ENCODE measurements at places on chromosomes 6 and 20.

DNA sequence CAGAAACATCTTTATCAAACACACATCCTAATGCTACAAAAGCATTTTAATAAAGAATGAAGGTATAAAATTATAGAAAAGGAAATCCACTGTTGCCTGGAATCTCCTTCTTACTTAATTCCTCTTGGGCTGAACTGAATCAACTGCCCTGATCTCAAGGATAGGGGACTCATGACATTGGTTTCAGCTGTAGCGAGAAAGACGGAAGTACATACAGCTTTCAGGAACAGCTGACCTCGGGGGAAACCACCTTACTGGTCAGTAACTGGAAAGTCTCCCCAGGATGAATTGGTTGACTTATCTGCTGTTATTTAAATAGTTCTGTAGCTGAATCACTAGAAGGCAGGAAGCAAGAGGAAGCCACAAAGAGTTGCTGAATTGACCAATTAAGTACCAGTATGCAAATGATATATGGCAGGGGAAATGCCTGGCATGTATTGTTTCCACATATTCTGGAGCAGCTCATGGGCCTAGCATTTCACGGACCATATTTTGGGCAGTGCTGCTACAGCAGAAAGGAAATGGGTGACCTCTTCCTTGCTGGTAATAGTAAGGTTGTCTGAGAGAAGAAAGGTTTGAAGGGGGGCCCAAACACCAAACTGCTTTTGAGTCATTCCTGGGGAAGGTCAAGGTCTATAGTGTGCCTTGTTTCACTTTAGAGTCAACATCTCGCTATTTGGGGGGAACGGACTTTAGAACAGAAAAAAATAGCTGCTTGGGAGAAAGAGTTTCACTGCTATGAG is 43.7 kb upstream of the MAP7 start:
- no peak for DNase-seq

- no peak for DNase-seq
Measured at GRCh38 chr6:140844167-140844566, 1288.6 kb upstream of the GJE1 start.

GRCh38 chr6:133894795-133895358 is 6.0 kb downstream of the TCF21 start:
- no peak for DNase-seq

- no peak for DNase-seq
Measured at GRCh38 chr20:39553120-39553519, 591.0 kb downstream of the DHX35 start.

GRCh38 chr6:99608059-99608885 is 1.6 kb downstream of the PRDM13 start:
- DNase-seq = no peak

- no peak for DNase-seq
Measured at GRCh38 chr20:33789109-33789857, 21.9 kb upstream of the CHMP4B start.

DNA sequence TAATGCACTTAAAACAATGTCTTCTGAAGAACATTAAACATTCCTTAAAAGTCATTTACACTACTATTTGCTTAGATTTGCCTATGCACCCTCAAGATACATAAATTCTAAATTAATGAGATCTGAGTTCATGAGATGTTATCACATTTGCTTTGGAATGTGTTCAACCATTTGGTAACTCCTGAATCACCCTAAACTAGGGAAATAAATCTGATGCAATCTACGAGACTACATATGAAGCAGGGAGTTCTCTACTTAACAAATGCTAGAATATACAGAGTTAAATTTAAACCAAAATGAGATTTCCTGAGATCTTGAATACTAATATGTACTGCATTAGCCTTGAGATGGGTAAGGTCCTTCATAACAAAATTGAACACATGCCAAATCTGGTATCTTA is 170.1 kb downstream of the CLIC5 start:
- DNase-seq = no peak

DNA sequence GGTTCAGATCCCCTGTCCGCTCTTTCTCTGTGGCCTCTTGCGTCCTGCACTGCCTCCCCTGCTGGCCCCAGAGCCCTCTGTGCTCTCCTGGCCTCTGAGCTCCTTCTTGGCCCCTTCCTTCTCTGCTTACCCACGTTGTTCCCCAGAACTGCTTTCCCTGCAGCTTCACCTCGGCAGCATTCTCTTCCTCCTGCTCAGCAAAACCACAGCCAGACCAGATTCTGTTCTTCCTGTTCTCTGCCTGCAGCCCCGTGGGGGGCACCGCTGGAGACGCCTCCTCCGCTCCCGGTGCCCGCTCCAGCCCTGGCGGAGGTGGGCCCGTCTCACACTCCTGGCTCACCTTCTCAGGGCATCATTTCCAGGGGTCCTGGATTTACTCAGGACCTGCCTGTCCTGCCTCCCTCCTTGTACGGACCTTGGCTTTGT is 59.7 kb downstream of the TCP11 start:
- no peak for DNase-seq

- DNase-seq = peak; percentile 90
Measured at GRCh38 chr6:28896505-28897368, 27.0 kb downstream of the TRIM27 start.

GRCh38 chr6:44052419-44053023 is 74.7 kb downstream of the MRPL14 start:
- DNase-seq = no peak

GRCh38 chr20:62269871-62270270 is 31.6 kb downstream of the OSBPL2 start:
- no peak for DNase-seq

DNA sequence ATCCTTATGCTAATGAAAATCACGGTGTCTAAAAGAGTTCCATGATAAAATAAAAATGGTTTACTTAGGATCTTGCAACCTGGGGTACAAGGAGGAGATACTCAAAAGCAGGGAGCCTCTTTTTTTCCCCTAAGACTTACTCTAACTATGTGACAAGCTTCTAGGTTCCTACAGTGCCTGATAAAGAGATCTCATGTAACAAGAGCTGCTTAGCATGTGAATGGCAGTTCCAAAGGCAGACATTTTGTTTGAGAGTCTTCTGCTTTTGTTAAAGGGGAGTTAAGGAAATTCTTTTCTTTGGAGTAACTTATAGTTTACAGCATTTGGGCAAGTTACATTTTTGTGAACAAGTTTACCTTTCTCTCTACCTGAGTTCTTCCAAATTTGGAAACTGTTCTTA is 945.8 kb upstream of the ADGRB3 start:
- DNase-seq = no peak

DNA sequence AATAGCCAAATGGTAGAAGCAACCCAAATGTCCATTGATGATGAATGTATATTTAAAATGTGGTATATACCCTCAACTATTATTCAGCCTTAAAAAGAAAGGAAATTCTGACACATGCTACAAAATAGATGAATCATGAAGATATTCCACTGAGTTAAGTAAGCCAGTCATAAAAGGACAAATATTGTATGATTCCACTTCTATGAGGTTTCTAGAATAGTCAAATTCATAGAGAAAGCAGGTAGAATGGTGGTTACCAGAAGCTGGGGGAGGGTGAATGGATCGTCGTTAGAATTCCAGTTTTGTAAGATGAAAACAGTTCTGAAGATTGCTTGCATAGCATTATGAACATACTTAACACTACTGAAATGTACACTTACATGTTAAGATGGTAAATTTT is 214.3 kb upstream of the MYLIP start:
- no peak for DNase-seq

DNA sequence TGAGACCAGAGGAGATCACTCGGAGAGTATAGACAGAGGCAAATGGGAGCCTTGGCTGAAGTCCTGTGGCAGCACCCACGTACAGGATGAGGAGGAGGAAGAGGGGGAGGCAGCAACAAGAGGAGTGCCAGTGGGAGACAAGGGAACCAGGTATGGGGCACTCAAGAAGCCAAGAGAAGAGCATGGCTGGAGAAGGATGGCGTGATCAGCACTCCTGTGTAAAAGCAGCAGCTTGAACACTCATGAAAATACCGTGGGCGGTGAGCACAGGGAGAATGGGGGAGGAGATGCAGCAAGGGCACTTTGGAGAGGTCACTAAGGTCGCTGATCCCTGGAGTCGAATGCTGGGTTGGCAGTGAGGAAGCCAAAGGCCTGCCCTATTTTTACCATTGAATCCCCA is 51.2 kb upstream of the PRND start:
- DNase-seq = no peak
